ENCODE measurements at places on chromosomes 11 and 22.

- DNase-seq, result no peak
These were observed 41.2 kb upstream of the RAB30 start for GRCh38 chr11:83112886-83113285.

DNA sequence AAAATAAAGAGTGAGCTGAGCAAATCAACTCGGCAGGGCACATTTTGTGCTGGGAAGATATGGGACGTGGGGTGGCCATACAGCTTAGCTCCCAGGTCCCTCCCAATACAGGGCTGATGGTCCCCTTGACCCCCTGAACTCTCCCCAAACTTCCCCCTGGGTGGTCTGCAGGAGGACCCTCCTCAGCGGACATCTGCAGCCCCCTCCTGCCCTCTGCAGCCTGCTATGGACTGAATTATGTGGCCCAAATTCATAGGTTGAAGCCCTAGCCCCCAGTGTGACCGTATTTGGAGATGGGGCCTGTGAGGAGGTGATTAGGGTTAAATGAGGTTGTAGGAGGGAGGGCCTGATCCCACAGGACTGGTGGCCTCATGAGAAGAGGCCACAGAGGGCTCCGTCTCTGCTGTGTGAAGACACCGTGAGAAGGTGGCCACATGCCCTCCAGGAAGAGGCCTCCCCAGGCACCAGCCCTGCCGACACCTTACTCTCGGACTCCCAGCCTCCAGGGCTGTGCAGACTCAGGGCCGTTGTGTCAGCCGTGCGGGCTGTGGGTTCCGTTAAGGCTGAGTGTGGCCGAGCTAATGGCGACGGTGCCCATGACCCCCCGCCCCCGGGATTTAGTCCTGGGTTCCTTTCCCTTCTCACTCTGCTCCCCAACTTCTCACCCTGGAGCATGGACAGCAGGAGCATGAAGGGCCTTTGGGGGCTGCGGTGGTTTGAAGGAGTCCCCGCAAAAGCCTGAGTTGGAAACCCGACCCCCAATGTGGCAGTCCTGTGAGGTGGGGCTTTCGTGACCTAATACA, 1042.8 kb downstream of the BRD1 start:
- no peak for DNase-seq

DNA sequence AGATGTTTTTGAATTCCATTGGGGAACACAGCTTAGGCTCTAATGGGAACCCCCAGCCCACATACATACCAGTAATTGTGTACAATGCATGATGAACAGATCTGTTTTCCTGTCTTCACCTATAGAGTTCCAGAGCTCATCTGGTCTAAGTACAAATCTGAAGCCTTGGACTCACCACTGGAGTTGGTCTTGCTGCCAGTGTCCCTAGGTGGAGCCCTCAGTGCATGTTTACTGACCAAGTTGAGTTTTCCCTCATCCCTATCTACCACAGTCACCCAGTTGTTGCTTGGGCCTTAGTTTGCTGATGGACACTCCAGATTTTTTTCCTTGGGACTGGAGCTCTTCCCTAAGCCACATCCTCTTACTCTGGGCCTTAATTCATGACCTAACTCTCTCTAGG, 159.2 kb upstream of the DDI1 start:
- no peak for DNase-seq

DNA sequence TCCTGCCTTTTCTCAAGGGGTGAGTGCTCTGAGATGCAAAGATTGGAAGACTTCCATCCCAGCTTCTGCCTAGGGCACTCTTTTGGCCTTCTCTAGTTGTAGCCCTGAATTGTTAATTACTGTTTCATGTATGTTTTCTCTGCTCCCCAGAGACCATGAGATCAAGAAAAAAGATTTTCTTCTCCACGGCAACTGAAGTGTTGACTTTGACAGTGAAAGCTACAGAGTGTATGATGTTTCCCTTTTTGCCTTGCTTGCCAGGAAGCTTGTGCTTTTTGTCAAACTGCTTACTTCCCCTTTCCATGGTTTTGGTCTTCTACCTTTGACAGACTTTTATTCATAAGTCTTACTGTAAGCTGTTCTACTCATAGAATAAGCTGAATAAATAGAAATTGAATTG, 23.3 kb upstream of the EIF3D start:
- peak; percentile 4 for DNase-seq

DNA sequence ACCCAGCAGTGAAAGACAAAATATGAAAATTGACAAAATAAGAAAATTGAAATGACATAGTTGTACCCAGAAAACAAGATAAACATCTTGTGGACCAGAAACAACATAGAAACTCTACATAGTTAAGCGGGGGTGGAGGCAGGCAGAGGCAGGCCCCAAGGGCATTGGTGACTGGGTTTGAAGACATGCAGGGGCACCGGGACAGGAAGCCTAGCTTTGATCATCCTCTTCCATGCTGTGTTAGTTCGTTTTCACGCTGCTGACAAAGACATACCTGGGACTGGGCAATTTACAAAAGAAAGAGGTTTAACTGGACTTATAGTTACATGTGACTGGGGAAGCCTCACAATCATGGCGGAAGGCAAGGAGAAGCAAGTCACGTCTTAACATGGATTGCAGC, 33.5 kb upstream of the CRTAM start:
- no peak for DNase-seq

DNA sequence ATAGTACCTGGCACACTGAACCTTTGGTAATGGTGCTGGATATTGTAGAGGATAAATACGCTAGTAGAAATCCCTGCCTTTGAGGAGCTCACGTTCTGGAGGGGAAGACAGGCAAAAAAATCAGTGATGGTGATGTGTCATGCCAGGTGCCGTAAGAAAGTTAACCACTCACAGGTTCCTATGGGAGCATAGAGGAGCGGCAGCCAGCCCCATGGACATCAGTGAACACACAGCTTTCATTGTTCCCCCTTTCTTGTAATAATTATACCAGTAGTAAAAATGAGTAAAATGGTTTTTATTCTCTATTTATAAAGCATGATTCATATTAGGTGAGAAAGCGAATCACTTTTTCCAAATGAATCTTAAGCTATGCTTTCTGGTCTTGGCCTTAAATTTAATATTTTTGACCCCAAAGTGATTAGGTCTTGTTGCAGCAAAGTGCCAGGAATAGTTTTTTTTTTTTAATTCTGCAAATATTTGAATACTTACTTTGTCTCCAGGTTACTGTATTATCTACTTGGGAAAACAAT, 57.9 kb downstream of the UVRAG start:
- DNase-seq, result no peak

Measured in CD4-positive, alpha-beta T cell treated with Interleukin-12 subunit alpha and Interleukin-12 subunit beta, for 1 hour (primary cell).